Stimulated activated CD4-positive, alpha-beta T cell treated with anti-CD3 and anti-CD28 coated beads, TNF-alpha, amount 100 ng/mL, for 1 hour (primary cell): ENCODE measurements at places on chromosomes 11 and 22.

- no peak for DNase-seq
These were observed 2.0 kb upstream of the GANAB start for GRCh38 chr11:62648185-62648966.

DNA sequence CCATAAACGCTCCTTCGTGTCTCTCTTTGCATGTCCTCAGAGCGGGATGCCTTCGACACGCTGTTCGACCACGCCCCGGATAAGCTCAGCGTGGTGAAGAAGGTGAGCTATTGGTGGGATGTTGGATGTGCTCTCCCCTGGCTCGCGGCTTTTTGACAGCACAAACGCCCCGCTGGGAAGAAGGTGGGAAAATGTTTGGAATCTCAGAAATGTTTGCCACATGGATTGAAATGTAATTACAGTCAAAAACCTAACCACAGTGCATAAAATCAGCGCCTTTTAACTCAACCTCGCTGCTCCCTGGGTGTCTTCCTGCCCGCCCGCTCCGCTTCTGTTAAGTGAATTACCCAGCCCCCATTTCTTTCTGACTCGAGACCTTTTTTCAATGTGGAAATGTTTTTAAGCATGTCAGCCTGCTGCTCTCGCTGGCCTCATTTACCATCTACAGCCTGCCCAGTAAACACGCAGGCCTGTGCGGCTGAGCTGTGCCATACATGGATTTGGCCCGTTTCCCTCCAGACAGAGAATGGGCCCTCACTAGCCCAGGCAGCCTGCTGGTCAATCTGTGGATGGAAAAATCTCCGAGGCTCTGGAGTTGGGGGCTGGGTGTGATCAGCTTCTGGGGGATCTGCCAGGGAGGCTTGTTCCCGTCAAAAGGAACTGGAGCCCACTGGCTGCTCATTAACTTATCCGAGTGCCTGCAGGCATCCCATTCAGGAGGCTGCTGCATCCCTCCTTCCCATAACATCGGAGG, 32.7 kb upstream of the PARVG start:
- DNase-seq, result no peak

GRCh38 chr11:1966531-1966930, 19.4 kb downstream of the MRPL23 start:
- no peak for DNase-seq

GRCh38 chr22:17412232-17412631, 43.0 kb downstream of the CECR2 start:
- DNase-seq, result no peak

DNA sequence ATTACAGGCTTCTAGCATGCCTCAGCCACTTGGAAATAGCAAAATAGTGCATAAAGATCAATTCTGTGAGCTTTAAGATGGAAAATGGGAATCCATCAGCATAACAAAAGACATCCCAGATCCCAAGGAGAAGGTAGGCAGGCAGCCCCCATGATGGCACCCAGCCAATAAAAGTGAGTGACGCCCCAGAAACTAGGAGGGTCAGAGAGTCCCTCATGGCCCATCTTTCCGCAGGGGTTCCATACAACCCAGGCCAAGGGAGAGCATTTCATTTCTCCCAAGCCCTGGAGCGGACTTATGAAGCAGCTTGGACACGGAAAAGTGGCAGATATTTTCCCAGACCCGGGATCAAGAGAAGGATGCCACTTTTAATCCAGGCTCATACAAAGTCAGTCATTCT, 93.3 kb downstream of the ZC3H12C start:
- no peak for DNase-seq

GRCh38 chr11:73313652-73314051, 5.6 kb downstream of the ARHGEF17 start:
- DNase-seq, result no peak

GRCh38 chr11:14361951-14362350, 3.0 kb upstream of the RRAS2 start:
- no peak for DNase-seq

- no peak for DNase-seq
These were observed 17.7 kb downstream of the MGAT3 start for GRCh38 chr22:39474351-39475111.

DNA sequence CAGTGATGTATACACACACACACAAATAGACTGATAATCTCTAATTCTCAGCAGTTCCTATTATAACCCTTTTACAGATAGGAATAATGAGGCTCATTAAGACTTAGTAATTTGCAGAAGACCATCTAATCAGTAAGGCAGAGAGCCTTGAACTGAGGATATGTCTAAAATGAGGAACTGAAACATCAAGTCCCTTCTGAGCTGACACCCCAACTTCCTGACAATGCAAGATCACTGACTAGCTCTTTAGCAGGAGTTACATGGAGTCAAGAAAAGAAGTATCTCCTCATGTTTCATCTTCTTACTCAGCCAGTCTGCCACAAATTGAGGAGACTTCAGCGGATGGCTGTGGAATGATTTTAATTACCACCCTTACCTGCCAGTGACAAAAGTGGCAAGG, 193.0 kb downstream of the MSANTD4 start:
- no peak for DNase-seq

DNA sequence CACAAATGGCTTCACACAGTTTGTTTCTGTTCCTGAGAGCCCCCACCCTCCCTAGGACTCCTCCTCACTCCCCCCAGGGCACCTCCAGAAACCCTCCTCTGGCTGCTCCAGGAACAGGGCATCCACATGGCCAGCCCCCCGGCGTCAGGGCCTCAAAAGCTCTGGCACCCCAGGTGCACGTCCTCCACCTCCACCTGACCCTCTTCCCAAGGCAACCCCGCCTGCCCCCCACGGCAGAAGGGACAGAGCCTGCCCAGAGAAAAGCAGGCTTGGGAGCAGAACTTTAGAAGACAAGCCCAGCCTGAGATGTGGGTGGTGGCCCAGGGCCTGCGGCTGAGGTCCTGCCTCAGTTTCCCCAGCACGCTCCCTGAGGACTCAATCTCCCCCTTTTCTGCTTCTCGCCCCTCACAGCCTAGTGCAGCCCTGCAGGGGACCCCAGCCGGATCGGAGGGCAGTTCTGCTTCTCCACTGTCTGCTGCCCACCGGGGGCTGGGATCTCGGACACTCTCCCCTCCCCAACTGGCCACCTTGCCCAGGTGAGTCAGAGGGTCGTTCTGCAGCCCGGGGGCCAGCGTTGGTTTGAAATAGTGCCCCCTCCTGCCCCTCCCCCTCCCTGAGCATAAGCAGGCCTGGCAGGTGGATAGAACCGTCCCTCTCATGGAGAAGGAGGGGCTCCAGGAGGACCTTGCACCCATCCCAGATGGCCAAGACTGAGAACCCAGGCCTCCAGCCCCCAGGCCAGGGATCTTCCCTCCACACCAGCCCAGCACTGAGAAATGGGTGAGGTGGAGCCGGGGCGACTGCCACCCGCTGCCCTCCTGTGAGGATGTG, 2.4 kb upstream of the TRABD start:
- no peak for DNase-seq

DNA sequence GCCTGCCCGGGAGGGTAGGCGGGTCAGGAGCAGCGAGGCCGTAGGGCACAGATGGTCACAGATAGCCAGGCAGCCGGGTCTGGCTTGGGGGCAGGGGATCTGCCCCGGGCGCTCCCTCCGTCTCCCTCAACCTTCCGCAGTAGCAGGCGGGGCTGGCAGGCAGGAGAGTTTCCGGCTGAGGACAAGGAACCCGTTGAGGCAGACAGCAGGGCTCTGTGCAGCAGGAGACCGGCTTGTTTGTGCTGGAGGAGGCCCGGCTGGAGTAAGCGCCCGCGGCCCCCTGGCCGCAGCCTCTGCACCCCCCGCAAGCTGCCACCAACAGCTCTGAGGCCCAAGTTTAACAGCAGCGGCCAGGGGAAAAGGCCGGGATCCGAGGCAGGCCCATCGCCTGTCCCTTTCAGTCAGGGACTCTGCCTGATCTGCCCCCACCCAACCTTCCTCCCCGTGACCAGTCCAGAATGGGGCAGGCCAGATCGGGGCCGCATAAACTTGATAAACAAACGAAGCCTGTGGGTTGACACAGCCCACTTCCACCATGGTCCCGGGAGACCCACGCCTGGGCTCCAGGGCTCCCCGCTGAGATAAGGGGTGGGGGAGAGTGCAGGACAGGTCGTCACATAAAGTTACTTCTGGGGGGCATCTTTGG, 13.6 kb downstream of the SCARF2 start:
- no peak for DNase-seq

GRCh38 chr11:130728185-130729180, 187.8 kb downstream of the SNX19 start:
- DNase-seq, result no peak

GRCh38 chr11:76579056-76579751, 91.3 kb downstream of the LRRC32 start:
- DNase-seq, result no peak

GRCh38 chr11:105245781-105246315, 106.3 kb upstream of the CARD18 start:
- no peak for DNase-seq

GRCh38 chr22:42132457-42132856, 1.8 kb upstream of the CYP2D6 start:
- DNase-seq, result no peak

DNA sequence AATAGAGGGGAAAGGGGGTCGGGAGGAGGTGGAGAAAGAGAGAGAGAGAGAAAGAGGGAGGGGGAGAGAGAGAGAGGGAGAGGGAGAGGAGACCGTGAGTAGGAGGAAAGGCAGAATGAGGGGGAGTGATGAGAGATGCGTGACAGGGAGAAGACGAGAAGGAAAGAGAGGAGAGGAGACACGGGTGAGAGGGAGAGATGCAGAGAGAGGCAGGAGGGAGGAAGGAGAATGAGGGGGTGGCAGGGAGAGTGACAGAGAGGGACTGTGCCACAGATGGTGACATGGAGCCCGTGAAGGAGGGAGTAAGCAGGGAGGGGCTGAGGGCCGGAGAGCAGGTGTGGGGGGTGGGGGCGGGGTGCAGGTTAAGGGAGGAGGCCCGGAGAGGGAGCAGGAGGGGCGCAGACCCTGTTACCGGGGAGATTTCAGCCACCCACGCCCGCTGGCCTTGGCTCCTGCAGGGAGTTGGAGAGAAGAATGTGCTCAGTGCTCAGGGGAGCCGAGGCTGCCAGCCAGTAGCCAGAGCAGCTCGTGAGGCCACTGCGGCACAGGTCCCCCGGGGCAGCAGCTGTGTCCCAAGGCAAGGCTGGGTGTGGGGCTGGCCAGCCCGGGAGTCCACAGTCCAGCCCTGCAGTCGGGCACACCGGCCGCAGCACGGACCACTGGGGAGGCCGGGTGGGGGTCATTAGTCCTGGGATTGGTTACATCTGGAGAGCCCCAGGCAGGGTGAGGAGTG, at the start of gene SSTR3:
Gene SSTR3 (minus strand): TSS at position 304 of the 733 bp plus-strand sequence. CDS start 4,674 bp downstream, outside the sequence.
- no peak for DNase-seq

DNA sequence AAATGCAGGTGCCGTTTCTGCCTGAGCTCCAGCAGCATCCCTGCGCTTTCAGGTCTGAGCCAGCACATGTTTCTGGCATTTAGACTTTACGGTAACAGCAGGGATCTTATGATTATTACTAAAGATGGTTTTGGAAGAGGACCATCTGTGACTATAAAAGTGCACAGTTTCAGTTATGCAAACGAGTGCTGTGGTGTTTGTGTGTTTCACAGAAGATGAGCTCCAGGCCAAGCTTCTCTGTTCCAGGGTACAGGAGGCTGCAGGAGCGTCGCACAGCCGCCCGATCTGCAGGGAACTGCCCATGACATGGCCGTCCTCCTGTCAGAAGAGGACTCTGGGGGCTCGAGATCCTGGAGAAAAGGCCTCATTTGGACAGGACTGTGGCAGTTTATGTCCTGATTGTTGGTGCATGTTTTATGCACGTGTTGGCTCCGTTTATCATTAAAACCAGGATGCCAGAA, 297.3 kb downstream of the TBC1D22A start:
- DNase-seq, result no peak
